ENCODE measurements at places on chromosomes 12 and 14. TPM values are rescaled to one million over a fixed set of nuclear protein-coding genes. Genes with fewer than 3 reads are reported as not detected.

The DTX1 gene
- total RNA-seq = not detected

The C12orf50 gene
- not detected for total RNA-seq

GRCh38 chr12:76544601-76545261 lies 14.8 kb downstream of the OSBPL8 start:
- DNase-seq = no peak

DNA sequence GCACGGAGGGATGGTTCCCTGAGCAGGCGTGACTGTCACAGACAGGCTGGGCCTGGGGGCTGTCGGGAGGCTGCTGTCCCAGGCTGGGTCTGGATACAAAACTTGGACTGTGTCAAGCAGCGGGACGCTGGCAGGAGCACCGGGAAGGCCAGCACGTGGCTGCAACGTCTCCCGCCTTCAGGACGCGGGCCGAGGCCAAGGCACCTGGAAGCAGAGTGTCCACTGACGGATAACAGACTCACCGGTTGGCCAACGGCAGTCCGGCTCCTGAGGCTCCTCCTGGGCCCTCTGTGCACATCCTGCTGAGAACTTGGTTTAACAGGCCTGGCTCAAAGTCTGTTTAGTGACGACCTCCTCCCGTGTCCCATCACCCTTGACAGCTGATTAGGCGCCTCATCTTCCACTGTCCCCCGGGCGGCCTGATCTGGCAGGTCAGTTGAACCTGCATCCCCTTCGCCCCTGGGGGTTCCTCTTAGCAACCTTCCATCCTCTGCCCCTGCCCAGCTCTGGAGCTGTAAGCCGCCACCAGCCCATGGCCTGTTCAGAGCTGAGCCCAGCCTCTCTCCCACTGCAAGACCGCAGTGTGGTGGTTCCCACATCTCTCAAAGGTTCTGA lies 2.5 kb downstream of the XRCC3 start:
- no peak for DNase-seq

The RNASE3 gene
- not detected for total RNA-seq

The PPFIBP1 gene
- total RNA-seq = 71.2 TPM

The REM2 gene
- under 0.01 TPM for total RNA-seq

Data from fibroblast of villous mesenchyme (primary cell).